ENCODE measurements at places on chromosomes 3 and 15. TPM values are rescaled to one million over a fixed set of nuclear protein-coding genes. Genes with fewer than 3 reads are reported as not detected.

ROPN1B gene
- total RNA-seq = not detected

VEPH1 gene
- not detected for total RNA-seq

NUDT16 gene
- 12.4 TPM for total RNA-seq

SNURF gene
- 16.0 TPM for total RNA-seq

C3orf20 gene
- not detected for total RNA-seq

ADCY5 gene
- not detected for total RNA-seq

CCDC39 gene
- not detected for total RNA-seq

GRCh38 chr3:42683875-42684598, 1.3 kb upstream of the KLHL40 start:
- no peaks in the 10 kb centered on the region for H3K36me3 ChIP-seq
- peaks cover 15% of the 10 kb centered on the region for H3K27me3 ChIP-seq
- H3K4me3 ChIP-seq = no peak overlapping the region
- H3K27ac ChIP-seq = no peak overlapping the region
- H3K4me1 ChIP-seq = peaks cover 11% of the 10 kb centered on the region
- DNase-seq = peak; percentile 57

DNA sequence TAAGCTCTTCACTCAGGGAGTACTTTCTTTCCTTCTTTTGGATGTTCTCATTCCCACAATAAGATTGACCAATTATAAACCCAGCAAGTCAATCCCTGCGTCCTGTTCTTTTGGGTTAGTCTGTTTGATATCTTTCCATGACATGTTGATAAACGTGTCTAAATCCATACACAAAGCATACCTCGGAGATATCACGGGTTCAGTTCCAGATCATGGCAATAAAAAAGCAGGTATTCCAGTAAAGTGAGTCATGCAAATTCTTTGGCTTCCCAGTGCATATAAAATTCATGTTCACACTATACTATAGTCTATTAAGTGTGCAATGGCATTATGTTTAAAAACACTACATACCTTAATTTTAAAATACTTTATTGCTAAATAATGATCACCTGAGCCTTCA, 667.7 kb downstream of the MAGI1 start:
- H3K4me1 ChIP-seq = no peaks in the 10 kb centered on the region
- no peak overlapping the region for H3K4me3 ChIP-seq
- no peak for DNase-seq
- no peak overlapping the region for H3K27ac ChIP-seq

Data from activated CD4-positive, alpha-beta memory T cell treated with anti-CD3 and anti-CD28 coated beads, Interleukin-2, amount 10 ng/mL, durations not matched to agents 7 days and 5 days (primary cell).